Stimulated activated CD4-positive, alpha-beta T cell treated with anti-CD3 and anti-CD28 coated beads, Interleukin-4, amount 100 ng/mL, for 4 hours (primary cell): ENCODE measurements at places on chromosomes 5 and 9.

- no peak for DNase-seq
Measured at GRCh38 chr9:132630116-132630515, 39.7 kb downstream of the DDX31 start.

DNA sequence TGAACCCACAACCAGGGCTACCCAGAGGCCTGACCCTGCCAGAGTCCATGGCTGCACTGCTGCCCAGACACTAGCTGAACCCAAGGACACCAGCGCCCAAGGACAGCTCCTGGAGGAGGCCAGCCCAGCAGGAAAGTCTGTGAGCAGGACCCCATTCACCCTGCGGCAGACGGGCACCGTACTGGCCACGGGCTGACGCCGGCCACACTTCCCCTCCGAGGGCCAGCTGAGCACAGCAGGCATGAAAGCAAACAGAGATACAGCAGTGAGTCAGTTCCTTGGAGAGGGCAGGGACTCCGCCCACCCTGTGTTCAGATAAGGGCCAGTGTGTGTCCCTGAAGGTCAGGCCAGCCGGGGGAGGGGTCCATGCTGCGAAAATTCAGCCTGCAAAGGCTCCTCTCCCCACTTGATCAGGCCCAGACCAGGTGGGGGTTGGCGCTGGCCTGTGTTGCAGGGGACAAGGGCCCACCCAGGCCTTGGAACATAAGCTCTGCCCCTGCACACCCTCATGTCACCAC, 3.2 kb downstream of the RNF208 start:
- no peak for DNase-seq

GRCh38 chr9:86464242-86464641, 110.0 kb upstream of the TUT7 start:
- DNase-seq = no peak

DNA sequence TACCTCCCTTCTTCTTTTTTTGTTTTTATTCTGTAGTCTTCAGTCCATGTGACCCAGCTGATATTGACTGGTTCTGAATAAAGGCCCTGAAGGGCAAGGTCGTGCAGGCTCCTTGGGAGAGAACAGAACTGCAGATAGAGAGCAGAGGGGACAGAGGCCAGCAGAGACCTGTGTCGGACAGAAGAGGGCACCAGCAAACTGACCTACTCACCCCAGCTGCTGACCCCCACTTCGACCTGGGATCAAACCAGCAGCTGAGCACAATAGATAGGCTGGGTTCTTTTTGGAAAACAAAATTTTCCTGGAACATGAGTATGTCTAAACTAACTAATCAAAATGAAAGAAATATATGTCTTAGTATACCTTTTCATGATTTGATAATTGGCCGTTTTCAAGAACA, 695.1 kb downstream of the NR2F1-AS1 start:
- no peak for DNase-seq

- DNase-seq = no peak
Measured at GRCh38 chr5:76114179-76114851, 31.1 kb downstream of the SV2C start.

GRCh38 chr5:53170746-53171349, 61.3 kb upstream of the MOCS2 start:
- DNase-seq = no peak

DNA sequence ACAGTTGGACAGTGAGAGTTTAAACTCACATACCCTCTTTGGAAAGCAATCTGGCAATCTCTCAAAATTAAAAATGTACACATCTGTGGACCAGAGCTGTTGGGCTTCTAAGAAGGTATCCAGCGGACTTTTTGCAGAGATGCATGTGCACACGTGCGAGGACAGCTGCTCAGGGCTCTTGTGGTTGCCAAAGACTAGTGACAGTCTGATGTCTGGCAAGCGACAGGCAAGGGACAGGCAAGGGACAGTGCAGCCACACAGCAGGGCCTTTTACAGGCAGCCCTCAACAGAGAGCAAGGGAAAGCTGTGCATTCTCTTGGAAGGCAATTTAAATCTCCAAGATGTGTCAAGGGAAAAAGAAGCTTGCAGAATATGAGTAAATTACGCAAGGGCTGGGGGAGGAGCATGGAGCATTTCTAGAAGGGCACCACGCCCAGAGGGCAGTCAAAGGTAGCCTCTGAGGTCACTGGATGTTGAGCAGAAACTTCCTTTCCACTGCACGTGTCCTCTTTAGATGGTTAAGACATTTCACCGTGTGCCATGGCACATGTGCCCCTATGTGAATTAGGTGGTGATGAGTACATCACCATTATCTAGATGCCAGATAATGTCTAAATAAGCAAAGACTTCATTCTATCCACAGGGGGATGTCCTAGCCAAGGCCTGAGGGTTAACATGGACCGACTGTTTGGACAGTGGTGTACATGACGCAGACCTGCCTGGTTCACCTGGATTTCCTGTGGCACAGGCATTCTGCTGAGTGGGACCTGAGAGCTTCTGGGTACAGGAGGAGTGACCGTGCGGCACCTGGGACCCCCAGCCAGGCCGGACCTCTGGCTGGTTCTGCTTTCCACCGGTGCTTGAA, 9.1 kb downstream of the GFPT2 start:
- no peak for DNase-seq
